Foreskin fibroblast (primary cell): ENCODE measurements at places on chromosomes 2 and 18.
A peak's percentile ranks its signal among the peaks of the same experiment; 100 is the strongest.

DNA sequence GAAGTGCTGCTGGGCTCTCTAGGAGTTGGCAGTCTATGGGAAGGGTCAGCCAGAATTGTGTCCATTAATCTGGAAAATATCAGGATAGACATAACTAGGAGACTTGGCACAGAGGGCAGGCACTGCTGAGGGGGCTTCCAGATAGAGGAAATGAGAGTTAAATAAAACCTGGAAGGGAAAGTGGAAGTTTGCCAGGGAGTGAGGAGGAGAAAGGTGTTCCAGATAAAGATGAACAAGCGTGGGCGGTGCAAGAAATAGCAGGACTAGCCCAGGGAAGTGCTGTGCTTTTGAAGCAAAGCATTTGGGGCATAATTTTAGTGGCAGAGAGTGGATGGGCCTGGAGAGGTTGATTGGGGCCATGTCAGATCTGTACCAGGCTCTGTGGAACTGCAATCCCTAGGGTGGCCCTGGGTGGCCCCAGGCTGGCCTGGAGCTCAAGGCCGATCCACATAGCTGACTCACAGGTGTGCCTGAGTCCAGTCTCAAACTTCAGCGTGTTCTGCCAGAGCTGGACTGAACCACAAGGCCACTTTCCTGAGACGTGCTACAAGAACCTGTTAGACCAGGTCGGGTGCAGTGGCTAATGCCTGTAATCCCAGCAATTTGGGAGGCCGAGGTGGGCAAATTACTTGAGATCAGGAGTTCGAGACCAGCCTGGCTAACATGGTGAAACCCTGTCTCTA is 26.9 kb downstream of the GALM start:
- no peak for DNase-seq

GRCh38 chr2:36589230-36589630 is 8.7 kb downstream of the FEZ2 start:
- DNase-seq, result no peak

- DNase-seq, result peak; percentile 68
Measured at GRCh38 chr2:24613154-24613814, 122.2 kb downstream of the NCOA1 start.

GRCh38 chr2:19818543-19818942 is 83.2 kb downstream of the TTC32 start:
- DNase-seq, result no peak

GRCh38 chr2:239964399-239965185 is 60.5 kb downstream of the NDUFA10 start:
- DNase-seq, result no peak

DNA sequence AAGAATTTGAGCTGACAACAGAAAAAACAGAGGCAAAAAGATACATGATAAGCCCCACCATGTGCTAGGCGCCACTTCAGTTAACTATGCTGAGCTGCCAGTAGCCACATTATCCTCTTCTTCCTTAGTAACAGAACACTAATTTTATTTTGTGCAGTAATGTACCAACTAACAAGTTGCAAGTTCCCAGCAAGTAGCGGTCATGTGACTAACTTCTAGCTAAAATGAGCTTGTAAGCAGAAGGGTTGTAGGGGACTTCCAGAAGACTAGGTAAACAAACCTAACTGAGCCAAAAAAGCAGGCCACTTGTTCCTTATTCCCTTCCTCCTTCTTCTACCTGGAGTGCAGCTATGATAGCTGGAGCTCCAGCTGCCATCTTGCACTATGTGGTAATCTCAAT is 75.5 kb downstream of the DTNB start:
- DNase-seq, result no peak

DNA sequence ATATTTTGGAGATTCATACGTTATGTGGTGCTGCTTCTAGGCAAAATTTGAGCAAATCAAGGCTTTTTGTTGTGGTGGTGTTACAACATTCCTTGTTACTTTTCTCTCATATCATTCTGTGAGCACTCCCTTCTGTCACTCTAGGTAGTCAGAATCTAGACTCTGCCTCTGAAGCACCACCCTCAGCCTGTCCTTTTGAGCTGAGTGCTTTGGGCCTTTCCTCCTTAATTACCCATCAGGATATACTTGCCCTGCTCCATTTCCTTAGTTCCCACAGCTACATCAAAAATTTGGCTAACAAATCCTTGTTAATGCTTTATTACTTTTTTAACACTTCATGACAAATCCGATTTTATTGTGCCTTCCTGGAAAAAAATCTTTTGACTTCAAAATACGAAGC is 289.6 kb downstream of the CALCRL start:
- no peak for DNase-seq

- DNase-seq, result peak; percentile 84
Measured at GRCh38 chr18:50268022-50268747, 1.9 kb upstream of the CFAP53 start.

DNA sequence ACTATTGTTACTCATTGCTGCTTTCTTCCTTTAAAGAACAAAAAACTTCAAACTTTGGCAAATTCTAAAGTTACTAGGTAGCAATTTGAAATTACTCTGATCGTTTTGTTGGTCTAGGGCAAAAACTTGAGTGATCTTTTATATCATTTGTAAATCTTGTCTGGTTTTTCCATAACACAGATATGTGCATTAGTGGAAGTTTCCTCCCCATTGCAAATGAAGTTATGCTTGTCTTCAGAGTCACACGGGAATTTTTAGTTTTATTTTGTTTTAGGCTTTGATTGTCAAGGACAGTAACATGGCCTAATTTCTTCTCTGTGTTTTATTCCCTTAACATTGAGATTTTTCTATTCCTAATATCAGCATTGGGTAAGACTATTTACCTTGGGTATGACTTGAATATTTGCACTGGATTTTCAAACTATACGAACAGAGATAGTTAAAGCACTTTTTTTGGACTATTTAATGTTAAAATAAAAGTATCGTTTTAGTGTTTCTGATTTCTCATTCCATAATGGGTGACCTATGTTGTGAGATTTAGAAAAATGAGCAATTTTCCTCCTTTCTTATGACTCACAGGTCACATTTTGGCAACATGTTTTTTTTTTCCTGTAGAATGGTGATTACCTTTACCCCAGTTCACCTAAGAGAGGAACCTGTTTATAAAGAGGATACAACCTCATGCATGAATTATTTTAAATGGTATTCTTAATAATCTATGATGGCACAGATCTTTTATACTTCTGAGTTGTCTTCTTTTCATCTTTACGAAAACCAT is 65.0 kb downstream of the BABAM2 start:
- DNase-seq, result no peak

- DNase-seq, result no peak
Measured at GRCh38 chr2:26608557-26608956, 32.6 kb downstream of the CIB4 start.

DNA sequence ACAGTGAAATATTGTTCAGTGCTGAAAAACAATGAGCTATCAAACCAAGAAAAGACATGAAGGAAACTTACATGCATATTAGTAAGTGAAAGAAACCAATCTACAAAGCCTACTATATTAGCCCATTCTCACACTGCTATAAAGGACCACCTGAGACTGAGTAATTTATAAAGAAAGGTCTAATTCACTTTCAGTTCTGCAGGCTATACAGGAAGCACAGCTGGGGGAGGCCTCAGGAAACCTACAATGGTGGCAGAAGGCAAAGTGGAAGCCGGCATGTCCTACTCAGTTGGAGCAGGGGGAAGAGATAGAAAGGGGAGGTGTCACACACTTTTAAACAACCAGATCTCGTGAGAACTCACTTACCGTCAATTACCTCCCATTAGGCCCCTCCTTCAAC is 232.1 kb downstream of the TMX3 start:
- DNase-seq, result no peak

- DNase-seq, result peak; percentile 21
Measured at GRCh38 chr18:28124131-28125029, 52.5 kb downstream of the CDH2 start.

DNA sequence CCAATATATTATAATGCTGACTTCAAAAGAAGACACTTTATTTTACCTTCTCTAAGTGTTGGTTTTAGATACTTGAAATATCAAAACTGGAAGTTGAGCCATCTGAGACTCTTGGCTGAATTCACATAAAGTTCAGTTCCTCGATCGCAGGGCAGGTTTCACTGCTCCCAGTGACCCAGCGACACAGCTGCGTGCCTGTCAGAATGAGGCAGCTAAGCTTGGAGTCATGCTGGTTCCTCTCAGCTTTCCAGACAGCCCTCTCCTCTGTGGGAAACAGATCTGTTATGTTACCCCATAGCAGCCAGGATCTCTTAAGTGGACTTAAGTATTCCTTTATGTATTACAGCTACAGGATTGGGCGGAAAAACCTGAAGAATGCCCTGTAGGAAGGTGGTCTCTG is 142.8 kb upstream of the ALPP start:
- DNase-seq, result no peak

DNA sequence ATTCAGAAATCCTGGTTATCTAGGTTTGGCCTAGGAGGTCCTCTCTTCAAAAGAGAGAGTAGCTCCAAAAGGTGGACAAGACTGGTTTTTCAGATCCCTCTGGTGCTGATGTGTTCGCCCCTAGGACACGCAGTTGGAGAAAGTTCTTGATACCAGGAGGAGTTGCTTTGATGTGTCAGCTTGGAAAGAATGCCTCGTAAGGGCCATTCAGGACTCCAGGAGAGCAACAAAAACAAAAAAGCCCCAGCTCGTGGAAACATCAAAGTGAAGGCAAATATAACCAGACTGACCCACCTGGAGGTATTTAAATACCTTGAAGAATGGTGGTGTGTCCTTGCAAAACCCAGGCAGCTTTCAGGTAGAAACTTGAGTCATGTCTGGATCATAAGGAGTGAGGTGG is 12.5 kb upstream of the LBH start:
- no peak for DNase-seq

DNA sequence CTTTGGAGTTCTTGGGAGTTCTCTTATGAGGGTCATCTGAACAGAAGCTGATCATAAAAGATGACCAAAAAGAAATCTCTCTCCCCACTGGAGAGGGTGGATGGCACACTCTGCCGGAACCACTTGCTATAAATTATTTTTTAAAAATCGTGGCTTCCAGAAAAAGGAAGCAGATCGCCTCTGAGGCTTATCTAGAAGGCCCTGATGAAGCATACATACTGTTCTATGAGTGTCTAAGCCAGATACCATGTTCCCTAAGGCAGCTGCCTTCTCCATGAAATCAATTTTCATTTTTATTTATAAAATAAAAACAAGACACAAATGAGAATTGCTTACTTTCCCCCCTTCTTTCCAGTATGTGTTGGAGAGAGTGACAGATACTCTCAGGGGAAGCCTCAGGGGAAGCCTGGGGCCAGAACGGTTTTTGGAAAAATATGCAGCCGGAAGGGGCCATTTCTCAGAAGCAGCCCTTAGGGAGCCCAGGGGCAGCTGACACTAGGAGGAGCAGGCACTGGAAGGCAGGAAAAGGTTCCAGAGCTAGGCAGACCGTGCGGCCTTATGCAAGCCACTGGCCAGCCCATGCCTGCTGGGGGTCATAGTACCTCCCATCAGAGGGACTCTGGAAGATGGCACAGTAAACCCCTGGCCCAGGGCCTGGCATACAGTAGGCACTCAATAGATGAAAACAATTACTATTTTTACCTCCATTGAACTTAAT is 130.6 kb downstream of the CABLES1 start:
- DNase-seq, result no peak

DNA sequence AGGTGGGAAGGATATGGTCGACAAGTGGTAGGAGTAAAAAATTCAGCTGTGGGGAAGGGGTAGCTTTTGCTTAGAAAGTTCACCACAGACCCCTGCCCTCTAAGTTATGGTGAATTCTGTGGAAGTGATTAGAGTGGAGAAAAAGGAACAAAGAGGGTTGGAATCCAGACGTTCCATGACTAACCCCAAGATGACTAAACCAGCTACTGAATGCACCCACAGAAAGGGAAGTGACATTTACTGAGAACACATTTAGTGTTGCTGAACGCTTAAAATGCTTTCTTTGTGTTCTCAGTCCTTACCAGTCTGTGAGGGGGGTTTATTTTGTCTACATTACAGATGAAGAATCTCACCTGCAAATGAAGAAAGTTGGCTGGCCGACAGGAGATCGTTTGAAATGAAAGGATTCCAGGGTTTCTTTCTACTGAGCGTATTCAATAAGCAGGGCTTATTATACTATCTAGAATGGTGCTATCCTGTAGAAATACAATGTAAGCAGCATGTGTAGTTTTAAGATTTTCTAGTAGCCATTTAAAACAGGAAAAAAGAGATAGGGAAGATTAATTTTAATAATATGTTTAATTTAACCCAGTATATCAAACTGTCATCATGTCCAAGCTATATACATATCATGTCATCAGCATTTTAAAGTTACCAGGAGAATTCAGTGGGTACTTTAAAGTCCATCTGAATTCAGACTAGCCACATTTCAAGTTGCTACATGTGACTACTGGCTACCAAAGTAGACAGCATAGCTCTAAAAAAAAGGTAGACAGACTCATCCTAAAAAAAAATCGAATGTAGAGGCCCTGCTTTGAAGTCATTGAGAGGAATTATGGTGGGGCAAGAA is 60.1 kb downstream of the LIMS1 start:
- peak; percentile 82 for DNase-seq

GRCh38 chr2:11310212-11310611 is 34.2 kb downstream of the ROCK2 start:
- no peak for DNase-seq

DNA sequence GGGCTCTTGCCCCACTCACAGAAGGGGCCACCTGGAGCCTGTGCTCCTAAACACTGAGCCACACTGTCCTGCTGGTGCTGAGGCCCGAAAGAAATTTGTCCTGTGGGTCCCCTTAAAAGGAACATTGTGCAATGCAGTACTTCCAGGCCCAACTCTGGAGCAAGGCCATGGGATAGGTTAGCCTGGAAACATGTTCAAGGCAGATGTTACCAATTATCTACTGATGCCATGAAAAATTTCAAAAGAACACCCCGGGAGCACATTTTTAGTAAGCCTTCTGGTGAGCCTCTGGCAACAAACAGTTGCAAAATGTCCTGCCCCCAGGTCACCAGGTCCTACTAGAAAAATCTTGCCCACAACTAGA is 12.3 kb upstream of the PTMA start:
- peak; percentile 95 for DNase-seq

GRCh38 chr18:44743631-44744030 is 62.9 kb downstream of the SETBP1 start:
- no peak for DNase-seq

DNA sequence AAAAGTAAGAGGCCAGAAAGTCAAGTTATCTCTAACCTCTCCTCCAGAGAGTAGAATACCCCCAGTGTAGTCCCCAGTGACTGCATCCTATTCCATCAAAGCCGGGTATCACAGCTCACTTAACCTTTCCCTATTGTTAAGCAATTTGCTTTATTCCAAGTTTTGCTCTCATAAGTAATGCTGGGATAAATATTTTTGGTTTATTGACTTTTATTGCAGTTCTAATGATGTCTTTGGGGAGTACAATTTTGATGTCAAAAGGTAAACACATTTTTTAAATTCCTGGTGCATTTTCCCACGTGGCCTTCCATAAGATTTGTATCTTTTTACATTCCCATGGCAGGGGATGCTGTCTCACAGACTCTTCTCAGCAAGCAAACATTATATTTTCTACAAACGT is 43.3 kb downstream of the CMPK2 start:
- DNase-seq, result no peak

GRCh38 chr2:714005-714741 is 37.0 kb upstream of the TMEM18 start:
- DNase-seq, result peak; percentile 23

DNA sequence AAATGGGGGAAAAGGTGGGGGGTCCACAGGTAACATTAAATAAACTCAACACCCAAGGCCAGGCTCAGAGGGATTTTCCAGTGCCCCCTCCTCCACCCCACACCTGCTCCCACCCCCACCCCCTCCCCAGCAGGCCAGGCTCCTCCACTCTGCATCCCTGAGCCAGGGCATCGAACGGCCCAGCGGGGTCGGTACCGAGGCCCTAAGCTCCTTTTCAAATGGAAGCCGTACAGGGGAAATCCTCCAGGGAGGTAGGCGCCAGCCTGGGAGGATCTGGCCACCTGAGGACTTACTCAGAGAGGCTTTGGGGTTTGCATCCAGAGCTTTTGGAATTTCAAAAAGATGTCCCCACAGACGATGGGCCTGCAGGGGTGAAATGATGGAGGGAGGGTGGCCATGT is 46.5 kb downstream of the ZFP36L2 start:
- no peak for DNase-seq
